ENCODE measurements at places on chromosomes 5 and 9.

GRCh38 chr9:73183428-73183827, 31.8 kb downstream of the ANXA1 start:
- no peak for DNase-seq

DNA sequence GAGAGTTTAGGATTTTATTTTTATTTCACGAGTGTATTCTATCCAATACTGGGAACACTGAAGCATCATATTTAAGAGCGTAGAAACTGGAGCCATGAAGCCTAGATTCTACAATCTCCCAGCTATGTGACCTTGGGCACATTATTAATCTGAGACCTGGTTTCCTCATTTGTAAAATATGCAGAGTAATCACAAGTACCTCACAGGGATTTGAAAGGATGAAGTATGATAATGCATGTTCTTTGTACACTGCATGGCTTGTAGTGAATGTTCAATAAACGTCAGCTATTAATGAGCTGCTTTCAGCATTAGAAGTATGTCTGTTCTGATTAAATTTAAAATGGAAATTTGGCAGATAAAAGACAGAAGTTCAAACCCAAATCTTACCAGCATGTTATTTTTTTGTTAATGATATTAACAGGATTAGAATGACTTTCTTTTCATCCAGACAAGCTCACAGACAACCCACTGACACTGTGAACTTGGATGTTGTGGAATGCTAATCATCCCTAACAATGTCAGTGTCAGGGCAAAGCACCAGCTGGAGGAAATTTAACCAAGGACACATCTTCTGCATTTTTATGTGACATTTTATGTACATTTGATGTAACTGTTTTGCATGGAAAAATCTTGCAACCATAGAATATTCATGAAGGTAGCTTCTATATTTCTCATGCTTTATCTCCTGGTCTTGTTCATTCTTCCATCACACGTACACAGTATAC, 27.1 kb upstream of the CTXN3 start:
- DNase-seq: no peak

GRCh38 chr5:119105971-119106370, 35.1 kb downstream of the DMXL1 start:
- DNase-seq: no peak

DNA sequence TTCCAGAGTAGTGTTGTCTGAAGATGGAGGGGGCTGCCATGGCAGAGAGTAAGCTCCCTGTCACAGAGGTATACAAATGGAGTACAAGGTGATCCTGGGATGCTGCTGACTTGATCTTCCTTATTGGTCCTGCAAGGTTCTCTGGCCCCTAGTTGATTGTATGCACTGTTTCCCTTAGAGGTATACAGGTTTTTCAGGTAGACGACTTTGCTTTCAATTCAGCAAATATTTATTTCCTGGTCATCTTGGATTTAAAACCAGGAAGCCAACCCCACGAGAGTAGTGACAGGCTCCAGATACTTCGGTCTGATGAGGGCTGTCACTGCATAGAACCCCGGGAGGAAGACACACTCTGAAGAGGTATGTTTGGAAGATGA, 16.5 kb upstream of the TRIM14 start:
- no peak for DNase-seq

DNA sequence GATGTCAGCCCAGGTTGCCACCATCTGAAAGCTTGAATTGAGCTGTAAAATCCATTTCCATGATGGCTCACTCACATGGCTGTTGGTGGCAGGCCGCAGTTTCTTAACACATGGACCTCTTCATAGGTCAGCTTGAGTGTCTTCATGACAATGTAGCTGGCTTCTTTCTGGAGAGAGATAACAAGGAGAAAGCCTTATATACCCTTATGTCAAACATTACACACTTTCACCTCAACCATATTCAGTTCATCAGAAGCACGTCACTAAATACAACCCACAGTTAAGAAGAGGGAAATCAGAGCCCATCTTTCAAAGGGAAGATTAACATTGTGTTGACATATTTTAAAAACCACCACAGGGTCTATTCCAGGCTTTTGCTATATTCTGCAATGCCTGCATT, 604.4 kb downstream of the PRELID2 start:
- no peak for DNase-seq

DNA sequence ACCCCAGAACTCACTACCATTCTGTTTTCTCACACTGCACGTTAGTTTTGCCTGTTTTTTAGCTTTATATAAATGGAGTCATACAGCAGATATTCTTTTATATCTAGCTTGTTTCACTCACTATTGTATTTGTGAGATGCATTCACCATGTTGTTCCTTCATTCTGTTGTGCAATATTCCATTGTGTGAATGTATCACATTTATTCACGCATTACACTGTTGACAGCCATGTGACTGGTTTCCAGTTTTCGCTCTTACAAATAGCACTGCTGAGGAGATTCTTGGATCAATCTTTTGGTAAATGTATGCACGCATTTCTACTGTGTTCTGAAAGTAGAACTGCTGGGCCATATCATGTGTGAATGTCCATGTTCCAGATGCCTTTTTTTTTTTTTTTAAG, 6.4 kb upstream of the SNX30 start:
- DNase-seq: no peak

GRCh38 chr9:126151031-126151685, 175.5 kb upstream of the MVB12B start:
- peak; percentile 20 for DNase-seq

DNA sequence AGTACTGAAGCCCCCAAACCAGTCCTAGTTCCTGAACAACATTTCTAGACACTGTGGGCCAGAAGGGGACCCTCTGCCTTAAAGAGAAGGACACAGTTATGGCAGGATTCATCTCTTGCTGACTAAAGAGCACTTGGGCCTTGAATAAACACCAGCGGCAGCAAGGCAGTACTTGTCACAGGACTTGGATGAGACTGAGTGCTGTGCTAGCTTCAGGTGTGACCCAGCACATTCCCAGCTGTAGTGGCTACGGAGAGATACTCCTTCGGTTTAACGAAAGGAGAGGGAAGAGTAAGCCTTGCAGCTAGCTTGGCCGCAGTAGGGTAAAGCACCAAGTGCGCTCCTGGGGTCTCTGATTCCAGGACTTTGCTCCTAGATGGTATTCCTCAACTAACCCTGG, 10.9 kb upstream of the STX17 start:
- no peak for DNase-seq

- DNase-seq: no peak
These were observed 134.7 kb downstream of the PAX5 start for GRCh38 chr9:36899406-36899805.

DNA sequence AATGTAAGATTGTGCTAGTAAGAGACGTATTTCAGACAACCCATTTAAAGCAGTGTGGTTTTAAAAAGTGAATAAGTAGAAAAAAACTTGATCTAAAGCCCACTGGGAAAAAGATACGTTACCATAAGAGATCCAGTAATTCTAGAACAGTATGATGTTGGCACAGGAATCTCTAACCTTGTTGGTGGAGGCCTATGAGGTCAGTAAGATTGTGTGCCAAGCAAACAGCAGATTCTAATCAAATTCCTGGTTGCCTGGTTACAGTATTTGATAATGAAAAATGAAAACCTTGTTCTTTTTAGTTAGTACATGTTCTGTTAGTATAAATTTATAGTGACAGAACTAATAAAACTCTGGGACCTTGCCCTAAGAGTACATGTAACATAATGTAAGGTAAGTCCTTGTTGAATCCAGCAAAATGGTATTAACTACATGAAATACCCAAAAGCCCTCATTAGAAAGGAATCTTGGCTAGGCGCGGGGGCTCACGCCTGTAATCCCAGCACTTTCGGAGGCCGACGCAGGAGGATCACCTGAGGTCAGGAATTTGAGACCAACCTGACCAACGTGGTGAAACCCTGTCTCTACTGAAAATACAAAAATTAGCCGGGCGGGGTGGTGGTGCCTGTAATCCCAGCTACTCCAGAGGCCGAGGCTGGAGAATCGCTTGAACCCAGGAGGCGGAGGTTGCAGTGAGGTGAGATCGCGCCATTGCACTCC, 33.2 kb upstream of the DMXL1 start:
- DNase-seq: no peak

DNA sequence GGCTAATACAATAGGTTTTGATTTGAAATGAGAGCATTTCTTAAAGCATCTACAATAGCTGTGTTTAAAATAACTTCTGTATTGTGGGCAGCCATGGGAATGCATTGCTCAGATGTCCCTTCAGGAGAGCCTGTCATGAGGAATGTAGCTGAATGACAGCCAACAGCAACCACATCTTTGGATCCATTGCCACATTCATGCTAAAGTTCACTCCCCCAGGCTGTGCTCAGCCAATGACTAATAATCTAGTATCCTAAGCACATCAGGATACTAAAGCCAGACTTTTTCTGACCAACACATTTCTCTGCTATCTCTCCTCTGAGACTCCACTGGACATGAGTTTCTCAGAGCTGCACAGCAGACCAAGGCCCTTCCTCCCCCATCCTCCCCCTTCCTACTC, 45.5 kb downstream of the HTR1A start:
- no peak for DNase-seq

- no peak for DNase-seq
These were observed 18.0 kb upstream of the CORO2A start for GRCh38 chr9:98210435-98210834.

DNA sequence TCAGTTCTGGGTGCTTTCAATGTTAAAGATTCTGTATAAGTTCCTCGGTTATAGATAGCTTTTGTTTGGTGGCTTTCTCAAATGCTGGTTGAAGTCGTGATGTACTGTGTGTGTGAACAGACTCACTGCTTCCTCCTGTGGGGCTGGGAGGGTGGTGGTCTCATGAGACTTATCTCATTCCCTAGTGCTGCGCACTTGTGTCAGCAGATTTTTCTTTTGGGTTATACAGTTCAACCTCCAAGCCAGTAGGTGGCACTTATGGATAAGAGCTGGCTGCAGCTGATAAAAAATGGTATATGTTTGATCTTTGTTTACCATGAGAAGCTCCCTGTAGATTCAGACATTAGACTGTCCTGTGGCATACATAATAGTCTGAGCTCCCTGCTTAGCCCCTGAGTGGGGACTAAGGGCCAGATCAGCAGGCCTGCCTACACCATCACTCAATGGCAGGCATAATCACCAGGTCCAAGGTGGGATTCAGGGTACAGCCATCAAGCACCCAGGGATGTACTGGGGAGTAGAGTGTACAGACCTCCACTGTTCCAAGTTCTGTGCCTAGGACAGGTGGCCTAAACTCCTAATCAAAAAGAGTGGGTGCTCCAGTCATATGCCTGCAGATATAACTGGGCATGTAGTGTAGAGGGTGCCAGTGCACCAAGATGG, 174.2 kb downstream of the OXCT1 start:
- DNase-seq: no peak

GRCh38 chr5:141771031-141771430, 89.0 kb upstream of the ARAP3 start:
- no peak for DNase-seq

- DNase-seq: no peak
These were observed 3.3 kb downstream of the PRELID1 start for GRCh38 chr5:177306674-177307543.

DNA sequence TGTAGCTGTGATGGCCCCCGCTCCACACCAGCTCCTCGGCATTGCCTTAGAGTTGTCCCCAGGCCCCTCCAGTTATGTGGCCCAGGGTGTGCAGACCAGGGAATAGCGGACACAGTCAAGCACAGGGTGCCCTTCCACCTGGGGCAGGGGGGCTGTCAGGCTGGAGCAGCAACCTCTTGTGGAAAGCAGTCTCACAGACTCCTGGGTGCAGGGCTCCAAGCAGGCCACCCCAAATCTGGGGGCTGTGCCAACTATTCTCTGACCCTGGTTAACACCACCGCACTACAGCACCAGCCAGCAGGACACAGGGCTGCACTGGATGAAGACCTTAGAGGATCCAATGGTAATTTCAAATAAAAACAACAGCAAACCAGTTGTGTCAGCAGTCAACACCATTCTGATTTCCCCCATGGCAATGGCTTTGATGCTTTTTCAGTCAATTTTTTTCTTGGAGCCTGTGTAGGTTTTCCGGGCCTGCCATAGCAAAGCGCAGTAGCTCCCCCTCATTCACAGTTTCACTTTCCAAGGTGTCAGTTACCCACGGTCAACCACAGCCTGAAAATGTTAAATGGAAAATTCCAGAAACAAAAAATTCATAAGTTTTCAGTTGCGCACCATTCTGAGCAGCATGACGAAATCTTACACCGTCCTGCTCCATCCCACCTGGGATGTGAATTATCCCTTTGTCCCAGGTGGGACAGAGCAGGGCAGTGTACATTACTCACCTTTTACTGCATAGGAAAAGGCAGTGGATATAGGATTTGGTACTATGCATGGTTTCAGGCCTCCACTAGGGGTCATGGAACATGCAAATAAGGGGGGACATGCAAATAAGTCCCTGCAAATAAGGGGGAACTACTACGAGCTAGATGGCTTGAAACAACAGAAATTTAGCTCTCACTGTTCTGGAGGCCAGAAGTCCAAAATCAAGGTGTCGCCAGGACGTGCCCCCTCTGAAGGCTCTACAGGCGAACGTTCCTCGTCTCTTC, 49.0 kb downstream of the C5orf15 start:
- no peak for DNase-seq

- DNase-seq: no peak
These were observed 60.2 kb downstream of the CRB2 start for GRCh38 chr9:123416176-123416575.

DNA sequence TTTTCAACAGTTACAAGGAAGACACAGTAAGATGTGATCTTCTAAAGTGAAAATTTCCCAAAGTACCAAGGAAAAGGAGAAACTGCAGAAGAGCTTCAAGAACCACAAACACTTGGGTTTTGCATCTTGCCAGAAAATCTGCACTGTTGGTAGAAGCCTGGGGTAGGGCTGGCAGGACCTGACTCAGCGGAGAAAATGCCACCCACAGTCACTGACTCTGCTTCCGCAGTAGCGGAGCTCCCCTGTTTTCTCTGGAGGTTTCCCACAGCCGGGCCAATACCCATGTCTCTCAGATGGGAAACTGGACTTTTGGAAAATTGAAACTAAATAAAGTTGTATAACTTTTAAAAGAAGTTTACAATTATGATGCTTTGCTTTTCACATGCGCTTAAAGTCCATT, 104.2 kb downstream of the MEF2C start:
- DNase-seq: no peak

GRCh38 chr9:7172154-7173115, 414.7 kb downstream of the KDM4C start:
- DNase-seq: no peak

GRCh38 chr5:57745029-57745428, 262.4 kb upstream of the ACTBL2 start:
- DNase-seq: no peak

GRCh38 chr5:119166026-119166425, 95.1 kb downstream of the DMXL1 start:
- DNase-seq: no peak

DNA sequence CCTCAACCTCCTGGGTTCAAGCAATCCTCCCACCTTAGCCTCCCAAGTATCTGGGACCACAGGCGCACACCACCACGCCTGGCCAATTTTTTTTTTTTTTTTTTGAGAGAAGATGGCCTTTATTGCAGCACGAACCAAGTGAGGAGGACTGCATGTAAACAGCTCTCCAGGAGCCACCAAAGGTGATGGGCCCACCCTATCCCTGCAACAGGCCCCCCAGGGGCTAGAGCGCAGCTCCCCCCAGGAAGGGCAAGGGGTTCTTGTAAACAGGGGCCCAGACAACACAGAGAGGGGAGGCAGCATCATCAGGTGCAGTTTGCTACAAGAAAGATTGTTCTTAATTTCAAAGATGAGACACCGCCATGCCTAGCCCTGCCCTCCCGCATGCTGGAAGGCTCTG, 12.6 kb upstream of the EGR1 start:
- DNase-seq: no peak
